Panc1 (cell line): ENCODE measurements at places on chromosomes 5 and 9. TPM values are rescaled to one million over a fixed set of nuclear protein-coding genes. Genes with fewer than 3 reads are reported as not detected.

GRCh38 chr5:89028595-89029285 is 145.8 kb upstream of the MEF2C start:
- no peak for DNase-seq

GRCh38 chr9:114192539-114192938 is 37.2 kb downstream of the COL27A1 start:
- no peak for DNase-seq

- DNase-seq = no peak
Observed at GRCh38 chr5:138186002-138186447, 7.1 kb downstream of the KIF20A start.

- no peak for DNase-seq
Observed at GRCh38 chr5:132096904-132097303, 23.3 kb downstream of the CSF2 start.

DNA sequence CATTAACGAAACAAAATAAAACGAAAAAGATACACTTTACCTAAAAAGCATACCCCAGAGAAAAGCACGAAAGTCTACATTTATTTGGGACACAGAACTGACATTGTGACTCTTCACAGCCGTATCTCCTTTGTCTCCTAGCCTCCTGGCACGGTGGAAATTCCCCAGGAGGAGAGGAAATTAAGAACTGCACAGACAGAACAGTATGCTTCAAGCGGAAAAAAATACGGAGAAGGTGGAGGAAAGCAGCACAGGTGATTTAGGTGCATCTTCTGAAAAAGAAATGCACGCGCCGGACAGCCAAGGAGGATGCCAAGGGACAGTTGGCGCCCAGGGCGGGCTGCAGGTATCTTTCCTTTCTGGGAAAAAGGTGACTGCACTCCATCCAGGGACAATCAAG is 32.0 kb downstream of the DDX31 start:
- no peak for DNase-seq

The DDX31 gene
- 17.5 TPM for total RNA-seq

The BRD8 gene
- 92.1 TPM for total RNA-seq

The MYOZ3 gene
- 1.7 TPM for total RNA-seq

The AGXT2 gene
- not detected for total RNA-seq
